H1 (cell line): ENCODE measurements at places on chromosomes 3 and 15.

- no peak for DNase-seq
These were observed 75.2 kb downstream of the DUT start for GRCh38 chr15:48406266-48406891.

GRCh38 chr15:64949383-64950186, 37.9 kb downstream of the ANKDD1A start:
- DNase-seq, result no peak

DNA sequence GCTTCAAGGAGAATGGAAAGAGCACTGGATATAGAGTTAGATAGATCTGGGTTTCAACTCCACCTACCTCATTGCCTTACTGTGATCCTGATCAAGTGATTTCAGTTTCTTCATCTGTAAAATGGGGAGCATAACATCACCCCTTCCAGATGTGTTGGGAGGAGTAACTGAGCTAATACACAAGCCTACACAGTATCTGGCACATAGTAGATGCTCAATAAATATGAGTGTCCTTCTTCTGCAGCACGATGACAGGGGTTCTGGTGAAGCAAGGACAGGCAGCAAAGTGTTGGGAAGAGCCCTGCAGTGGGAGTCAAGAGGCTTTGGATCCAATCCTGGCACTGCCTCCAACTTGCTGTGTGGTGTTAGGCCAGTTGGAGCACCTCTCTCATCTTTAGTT, 270.0 kb downstream of the UACA start:
- no peak for DNase-seq

DNA sequence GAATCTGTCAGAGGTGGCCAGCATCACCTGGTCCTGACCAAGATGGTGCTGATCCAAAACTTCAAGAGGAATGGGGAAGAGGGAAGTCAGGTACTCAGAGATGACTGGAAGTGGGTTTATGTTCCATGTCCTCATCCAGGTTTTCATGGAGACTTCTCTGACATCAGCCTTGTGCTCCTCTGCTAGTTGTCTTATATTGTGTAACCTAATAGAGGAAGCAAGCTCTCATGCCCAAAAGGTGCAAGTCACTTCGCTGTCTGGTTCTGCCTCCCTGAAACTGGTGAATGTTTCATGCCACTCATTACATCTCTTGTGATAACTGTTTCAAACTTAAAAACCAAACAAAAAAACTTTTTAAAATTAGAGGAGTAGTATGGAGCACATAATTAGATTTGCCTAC, 127.2 kb upstream of the MANF start:
- DNase-seq, result no peak
